ENCODE measurements at places on chromosomes 2 and 18.

DNA sequence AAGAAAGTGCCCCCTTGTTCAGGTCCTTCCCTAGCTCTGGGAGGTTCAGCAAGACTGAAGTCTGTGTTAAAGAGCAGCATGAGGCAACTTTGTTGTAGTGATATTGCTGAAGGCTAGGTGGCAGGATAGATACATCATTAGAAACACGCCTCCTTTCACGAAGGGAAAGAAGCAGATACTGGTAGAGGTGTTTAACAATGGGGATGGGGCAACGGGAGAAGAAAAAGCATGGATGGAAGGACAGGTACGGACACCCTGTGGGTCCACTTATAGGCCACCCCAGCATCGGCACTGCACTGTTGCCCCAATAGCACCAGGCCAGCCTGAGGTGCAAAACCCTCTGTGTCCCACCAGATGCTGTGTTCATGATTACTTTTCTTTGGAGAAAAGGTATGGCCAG is 3.5 kb upstream of the IGFBP5 start:
- peak; percentile 39 for DNase-seq

- no peak for DNase-seq
Measured at GRCh38 chr2:5877360-5877759, 185.2 kb downstream of the SOX11 start.

- no peak for DNase-seq
Measured at GRCh38 chr2:167057446-167057845, 169.2 kb downstream of the XIRP2 start.

GRCh38 chr2:231583982-231584381 is 8.7 kb upstream of the TEX44 start:
- no peak for DNase-seq

DNA sequence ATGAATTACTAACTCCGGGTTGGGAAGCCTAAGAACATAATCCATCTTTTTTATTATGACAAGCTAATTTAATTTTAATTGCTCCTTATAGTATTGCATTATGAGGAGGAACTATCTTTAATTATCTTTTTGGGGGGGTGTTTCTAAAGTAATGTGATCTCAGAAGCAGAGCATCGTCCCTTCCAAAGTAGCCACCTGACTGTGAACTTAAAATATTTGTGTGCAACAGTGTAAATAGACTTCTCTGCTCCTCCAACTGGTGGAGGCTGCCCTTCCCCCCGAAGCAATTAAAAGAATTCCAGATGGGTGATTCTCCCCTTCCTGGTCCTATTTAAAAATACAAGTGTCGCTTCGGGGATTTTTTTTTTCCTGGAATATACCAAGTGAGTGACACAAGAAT is 55.7 kb downstream of the TCF7L1 start:
- DNase-seq = no peak

DNA sequence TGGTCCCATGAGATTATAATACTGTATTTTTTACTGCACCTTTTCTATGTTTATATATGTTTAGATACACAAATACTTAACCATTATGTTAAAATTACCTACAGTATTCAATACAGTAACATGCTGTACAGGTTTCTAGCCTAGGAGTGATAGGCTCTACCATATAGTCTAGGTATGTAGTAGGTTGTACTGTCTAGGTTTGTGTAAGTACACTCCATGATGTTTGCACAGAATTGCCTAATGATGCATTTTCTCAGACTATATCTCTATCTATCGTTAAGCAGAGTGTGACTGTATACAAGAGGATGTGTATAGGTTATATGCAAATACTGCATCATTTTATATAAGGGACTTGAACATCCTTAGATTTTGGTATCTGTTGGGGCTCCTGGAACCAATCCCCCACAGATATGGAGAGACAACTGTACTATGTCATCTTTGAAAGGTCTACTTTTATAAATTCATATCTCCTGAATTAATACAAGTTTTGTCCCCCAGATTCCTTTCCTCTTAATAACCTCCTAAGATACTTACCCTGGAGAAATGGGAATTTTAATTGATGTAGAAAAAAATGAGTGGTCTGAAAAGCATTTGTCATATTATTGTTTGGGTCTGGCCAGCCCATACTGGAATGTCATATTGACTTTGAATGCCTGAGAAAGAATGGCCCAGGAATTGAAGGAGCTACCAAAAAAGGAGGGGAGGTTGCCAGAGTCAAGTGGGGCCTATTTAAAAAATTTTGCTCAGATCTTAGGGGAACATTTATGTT is 36.6 kb downstream of the EHBP1 start:
- no peak for DNase-seq

DNA sequence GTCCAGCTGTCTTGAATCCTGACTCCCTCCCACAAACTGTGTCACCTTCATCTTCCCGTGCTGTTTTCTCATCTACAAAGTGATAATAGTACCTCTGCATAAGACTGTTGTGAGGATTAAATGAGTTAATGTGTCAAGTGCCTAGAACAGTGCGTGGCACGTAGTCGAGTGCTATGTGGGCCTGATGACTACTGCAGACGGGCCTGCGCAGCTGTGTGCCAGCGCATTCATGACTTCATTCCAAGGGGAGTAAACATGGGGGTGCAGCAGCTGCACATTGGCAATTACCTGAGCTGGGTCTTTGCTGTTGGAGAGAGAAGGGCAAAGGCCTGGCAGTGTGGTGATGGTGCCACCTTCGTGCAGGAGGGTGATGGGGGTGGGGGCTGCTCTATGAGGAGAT is 5.0 kb downstream of the TEX44 start:
- DNase-seq = no peak

- DNase-seq = no peak
Measured at GRCh38 chr2:28678175-28678855, 73.3 kb upstream of the PPP1CB start.

- peak; percentile 23 for DNase-seq
Measured at GRCh38 chr2:215002500-215002899, 135.9 kb downstream of the ABCA12 start.

GRCh38 chr18:80109676-80110078 is 615 bp downstream of the ADNP2 start:
- peak; percentile 42 for DNase-seq

DNA sequence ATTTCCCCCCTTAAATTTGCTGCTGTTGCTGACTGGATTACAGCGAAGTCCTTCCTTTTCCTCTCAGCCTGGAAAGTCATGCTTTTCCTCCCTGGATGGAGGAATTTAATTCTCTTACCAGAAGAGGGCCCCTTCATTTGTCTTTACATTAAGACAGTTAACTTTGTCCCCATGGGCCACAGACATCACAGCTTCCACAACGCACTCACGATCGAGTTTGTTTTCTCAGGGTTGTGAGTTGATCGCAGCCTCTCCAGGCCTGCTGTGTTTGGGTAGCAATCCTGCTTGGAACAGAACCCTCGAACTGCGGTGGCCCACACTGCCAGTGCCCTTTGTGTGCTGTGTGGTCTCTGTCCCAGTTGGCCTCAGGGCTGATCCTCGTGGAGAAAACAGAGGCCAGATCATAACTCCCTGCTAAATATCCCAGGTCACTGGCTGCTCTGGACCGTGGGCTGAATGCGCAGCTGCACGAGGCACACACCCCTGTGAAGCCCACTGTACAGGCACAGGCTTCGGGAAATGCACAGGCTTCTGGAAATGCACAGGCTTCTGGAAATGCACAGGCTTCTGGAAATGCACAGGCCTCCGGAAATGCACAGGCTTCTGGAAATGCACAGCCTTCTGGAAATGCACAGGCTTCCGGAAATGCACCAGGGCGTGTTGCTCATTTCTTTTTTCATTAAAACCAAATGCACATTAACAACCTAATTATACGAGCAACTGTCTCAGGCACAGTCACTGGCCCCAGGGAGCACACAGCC is 2.2 kb upstream of the PDIA6 start:
- DNase-seq = no peak

- DNase-seq = no peak
Measured at GRCh38 chr18:56333839-56334238, 304.6 kb downstream of the TXNL1 start.

DNA sequence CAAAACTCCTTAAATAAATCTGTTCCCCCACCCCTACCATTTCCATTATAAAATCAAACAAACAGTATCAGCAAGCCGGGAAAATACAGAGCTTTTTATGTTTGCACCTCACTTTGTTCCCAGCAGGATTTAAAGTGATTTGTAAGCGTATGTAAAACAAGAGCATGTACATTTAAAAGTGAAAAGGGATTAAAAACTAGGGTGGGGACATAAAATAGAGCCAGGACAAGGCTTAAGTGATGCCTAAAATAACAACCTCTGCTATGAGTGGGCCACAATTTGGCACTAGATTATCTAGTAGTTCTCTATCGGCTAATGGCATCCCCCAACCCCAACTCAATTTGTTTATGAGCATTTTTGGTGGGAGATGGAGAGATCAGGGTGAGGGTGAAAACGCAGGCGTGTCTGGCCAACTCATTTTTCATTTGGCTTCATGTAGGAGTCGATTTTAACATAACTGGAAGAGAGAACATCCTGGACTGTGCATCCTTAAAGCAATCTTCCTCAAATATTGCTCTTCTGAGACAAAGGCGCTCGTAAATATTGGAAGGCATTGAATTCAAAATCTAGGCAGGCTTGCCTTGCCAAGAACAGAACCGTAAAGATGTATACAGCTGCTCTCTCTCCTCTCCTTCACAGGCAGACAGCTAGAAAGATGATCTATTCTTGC is 34.5 kb upstream of the TSPYL6 start:
- no peak for DNase-seq

DNA sequence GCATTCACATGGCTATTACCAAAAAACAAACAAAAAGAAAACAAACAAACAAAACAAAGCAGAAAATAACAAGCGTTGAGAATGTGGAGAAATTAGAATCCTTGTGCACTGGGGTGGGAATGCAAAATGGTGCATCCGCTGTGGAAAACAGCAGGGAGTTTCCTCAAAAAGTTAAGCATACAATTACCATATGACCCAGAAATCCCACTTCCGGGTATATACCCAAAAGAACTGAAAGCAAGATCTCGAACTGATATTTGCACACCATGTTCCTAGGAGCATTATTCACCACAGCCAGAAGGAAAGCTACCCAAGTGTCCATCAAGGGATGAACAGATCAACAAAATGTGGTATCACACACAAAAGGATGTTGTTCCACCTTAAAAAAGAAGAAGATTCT is 17.9 kb upstream of the TEX51 start:
- DNase-seq = no peak

- DNase-seq = no peak
Measured at GRCh38 chr18:1014509-1014908, 109.8 kb downstream of the ADCYAP1 start.

DNA sequence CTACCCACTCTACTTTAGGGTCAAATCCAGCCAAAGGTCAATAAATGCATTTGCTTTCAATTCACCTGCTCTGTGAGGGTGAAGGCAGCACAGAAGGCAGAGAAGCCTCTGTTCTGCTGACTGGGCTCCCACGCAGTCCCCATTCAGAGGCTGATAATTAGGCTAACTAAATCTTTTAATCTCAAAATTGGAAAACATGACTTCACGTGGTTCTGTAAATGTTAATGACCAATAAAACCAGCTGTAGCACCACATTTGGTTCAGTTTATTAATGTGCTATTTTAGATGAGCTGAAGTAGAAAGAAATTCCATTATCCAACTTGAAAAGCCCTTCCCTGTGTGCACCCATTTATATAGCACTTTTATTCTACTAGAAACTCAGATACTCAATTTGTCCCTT is 310.6 kb downstream of the C1D start:
- DNase-seq = no peak

DNA sequence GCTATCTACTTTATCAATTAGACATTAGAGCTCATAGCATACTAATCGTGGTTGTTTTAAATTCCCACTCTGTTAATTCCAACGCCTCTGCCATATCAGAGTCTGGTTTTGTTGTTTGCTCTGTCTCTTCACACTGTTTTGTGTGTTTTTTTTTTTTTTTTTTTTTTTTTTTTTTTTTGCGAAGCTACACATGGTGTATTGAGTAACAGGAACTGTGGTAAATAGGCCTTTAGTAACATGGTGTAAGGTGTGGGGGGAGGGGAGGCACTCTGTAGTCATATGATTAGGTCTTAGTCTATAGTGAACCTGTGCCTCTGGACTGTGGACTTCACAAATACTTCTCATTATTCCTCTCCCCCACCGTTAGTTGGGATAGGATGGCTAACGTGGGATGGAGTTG is 370.7 kb upstream of the RAB12 start:
- DNase-seq = no peak

GRCh38 chr2:69701100-69701945 is 40.6 kb upstream of the ANXA4 start:
- DNase-seq = no peak

DNA sequence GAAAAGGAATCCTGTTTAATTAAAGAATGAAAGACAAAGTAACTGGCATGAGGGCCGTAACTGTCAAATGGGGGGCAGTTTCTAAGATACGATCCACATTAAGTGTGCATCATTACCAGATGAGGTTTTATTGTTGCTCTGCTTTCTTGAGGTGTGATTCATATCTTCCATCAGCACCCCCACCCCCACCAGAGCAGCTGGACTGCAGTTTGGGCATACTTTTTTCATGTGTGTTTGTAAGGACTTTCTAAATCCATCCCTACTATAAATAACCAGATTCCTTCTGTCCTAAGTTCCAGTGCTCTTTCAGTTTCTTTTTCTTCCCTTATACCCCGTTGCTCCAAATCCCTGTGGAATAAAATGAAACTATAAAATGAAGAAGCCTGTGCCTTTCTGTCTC is 142.1 kb downstream of the CDCA7 start:
- no peak for DNase-seq

- DNase-seq = no peak
Measured at GRCh38 chr2:40353231-40353630, 98.7 kb downstream of the SLC8A1 start.
